Ureter (tissue), 1 donor: ENCODE measurements at places on chromosomes 1 and 21. TPM values are rescaled to one million over a fixed set of nuclear protein-coding genes. Genes with fewer than 3 reads are reported as not detected.
A peak's percentile ranks its signal among the peaks of the same experiment; 100 is the strongest.

GRCh38 chr1:35555601-35556477 is 1.4 kb downstream of the KIAA0319L start:
- DNase-seq: no peak

DNA sequence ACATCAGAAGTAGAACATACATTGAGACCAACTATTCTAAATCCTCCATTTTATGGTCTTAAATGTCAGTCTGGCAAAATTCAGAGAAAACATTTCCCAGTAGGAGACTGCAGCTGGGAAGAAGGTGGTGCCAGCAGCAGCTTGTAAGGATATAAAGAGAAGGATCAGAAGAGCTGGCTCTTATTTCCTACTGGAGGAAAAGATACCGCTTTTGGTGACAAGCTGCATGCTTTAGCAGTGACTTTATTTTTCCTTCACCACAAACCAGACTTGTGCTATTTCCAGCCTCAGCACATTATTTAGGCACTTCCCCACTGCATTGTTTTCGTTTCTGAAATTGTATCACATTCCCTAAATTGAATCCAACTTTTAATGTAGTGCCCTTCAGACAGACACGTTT is 28.4 kb downstream of the RNF11 start:
- no peak for DNase-seq

DNA sequence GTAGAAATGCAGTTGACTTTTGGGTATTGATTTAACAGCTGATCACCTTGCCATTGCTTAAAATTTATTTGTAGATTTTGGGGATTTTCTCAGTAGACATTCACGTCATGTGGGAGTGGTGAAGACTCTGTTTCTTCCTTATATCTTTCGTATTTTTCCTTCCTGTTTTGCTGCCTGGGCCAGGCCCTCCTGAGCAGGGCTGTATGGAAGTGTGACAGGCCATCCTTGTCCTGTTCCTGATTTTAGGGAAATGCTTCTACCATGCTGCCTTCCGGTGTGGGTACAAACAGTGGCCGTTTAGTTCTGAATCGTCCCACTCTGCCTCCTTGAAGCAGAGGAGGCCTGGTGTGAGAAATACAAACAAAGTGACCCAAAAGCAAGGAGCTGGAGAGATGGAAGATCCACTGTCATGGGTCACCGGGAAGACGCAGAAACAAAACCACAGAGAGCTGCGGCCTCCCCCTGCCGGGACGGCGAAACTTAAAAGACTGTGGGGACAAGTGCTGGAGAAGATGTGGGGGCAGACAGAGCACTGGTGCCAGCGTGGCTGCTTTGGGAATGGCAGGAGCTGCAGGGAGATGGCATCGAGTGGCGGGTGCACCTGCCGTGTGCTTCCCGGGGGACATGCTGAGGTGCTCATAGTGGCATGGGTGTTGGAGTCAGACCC is 7.6 kb downstream of the AGPAT3 start:
- DNase-seq: no peak

The FAM163A gene
- 0.16 TPM for total RNA-seq

- no peak for DNase-seq
These were observed 41.7 kb downstream of the ADARB1 start for GRCh38 chr21:45116066-45116465.

The APOBEC4 gene
- not detected for total RNA-seq

The ARHGAP30 gene
- total RNA-seq: 12.1 TPM

The JAM2 gene
- total RNA-seq: 17.4 TPM

DNA sequence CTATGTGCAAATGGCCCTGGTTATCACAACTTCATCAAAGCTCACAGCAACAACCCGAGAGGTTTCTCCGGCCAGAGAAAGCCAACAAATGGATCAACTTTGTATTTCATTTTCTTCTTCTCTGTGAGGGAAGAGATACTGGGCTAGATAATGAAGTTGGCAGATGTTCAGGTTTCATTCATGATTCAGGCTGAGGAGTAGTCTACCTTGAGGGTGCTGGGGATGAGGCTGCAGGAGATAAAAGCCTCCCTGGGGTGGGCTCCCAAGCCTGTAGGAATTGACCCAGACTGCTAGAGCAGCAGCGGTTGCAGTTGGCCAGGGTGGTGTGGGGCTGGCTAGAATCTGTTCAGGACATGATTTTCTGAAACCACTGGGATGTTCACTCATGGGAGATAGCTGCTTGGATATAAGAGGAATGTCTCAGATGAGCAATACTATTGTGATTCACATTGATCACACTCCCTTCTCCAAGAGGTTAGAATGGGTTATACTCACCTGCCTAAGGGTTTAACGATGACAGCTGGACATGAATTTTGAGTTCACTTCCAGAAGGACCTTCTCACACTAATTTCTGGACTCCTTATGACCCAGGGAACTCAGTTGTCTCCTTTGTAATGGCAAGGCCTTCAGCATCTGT is 64.0 kb downstream of the SYT6 start:
- DNase-seq: no peak

The S100A9 gene
- total RNA-seq: 151 TPM

The HUNK gene
- total RNA-seq: 4.5 TPM

The JAK1 gene
- total RNA-seq: 116 TPM

- peak; percentile 76 for DNase-seq
These were observed 83.6 kb downstream of the SIK1 start for GRCh38 chr21:43343095-43343991.

- DNase-seq: no peak
These were observed 73.9 kb downstream of the RAB3GAP2 start for GRCh38 chr1:220198186-220199005.

DNA sequence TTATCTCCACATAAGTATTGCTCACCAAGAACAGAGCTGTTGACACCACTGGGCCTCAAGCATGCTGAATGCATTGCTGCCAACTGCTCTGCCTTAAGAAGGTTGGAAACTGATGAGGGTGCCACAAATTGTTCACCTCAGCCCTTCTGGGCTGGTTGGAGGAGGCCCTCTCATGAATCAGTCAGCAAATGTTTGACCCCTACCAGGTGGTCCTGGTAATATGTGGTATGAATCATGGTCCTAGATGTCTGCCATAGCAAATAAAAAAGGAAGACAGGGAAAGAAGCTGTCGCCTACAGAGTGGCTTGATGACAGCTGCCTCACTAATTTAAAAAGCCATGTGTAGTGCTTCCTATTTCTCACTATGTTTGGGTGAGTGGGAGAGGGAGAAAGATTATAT is 12.2 kb downstream of the SPATA46 start:
- no peak for DNase-seq
